Stimulated activated CD4-positive, alpha-beta T cell treated with anti-CD3 and anti-CD28 coated beads, Interleukin-1b, Interleukin-23, amount 100 ng/mL, for 1 hour (primary cell): ENCODE measurements at places on chromosomes 2 and 18.

- no peak for DNase-seq
Measured at GRCh38 chr2:28661589-28662001, 90.0 kb upstream of the PPP1CB start.

DNA sequence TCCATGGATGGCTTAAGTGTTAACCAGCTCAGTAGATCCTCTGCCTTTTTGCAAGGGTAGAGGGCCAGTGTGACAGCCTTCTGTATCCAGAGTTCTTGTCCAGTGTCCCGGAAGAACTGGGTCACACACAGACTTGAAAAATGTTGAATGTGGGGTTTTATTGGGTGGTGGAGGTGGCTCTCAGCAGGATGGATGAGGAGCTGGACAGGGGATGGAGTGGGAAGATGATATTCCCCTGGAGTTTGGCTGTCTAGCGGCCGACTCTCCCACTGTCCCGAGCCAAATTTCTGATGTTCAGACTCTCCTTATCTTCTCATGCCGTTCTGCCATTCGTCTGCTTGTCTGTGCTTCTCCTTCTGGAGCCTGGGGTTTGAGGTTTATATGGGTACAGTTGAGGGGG, 72.6 kb downstream of the MYO3B start:
- DNase-seq, result no peak

DNA sequence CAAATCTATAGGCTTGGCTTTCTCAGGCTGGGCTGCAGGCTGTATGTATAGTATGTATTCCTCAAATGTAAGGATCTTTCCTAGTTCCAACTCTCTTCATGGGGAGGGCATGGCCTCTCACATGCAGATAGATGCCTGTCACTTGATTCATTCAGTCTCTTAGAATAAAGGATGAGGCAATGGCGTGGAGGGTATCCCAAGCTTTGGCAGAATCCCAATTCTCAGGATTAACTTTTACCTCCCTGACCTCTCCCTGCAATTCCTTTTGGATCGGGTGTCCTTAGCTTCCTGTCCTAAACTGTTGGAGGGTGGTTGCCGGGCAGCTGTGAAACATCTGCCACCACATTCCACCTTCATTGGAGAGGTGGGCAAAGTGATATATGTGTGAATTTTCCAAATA, 80.3 kb downstream of the INSIG2 start:
- no peak for DNase-seq

DNA sequence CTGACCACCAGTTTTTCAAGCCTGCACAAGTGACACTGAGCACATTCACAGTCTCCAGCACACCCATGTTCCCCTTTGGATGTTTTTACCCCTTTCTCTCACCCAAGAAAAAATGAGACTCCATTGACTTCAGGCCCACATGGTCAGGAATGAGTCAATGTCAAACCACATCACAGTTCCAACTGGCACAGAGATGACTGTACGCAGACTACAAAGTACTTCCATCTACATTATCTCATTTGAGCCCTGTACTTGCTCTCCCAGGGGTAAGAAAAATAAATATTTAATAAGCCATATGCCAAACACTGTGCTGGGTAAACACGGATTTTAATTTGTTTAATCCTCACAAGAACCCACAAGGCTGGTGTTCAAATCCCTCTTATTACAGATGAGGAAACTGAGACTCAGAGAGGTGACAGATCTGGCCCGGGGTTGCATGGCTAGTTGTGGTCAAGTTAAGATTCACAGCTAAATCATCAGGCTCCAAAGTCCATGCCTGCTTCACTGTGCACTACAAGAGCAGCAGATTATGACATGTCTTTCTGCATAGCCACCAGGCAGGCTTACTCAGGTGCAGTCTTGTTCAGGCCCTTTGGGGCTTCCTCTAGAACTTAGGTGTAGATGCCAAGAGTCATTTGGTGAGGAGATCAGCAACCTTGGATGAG, 106.1 kb downstream of the TXNL1 start:
- no peak for DNase-seq

GRCh38 chr2:80525152-80525551, 220.6 kb upstream of the LRRTM1 start:
- DNase-seq, result no peak

DNA sequence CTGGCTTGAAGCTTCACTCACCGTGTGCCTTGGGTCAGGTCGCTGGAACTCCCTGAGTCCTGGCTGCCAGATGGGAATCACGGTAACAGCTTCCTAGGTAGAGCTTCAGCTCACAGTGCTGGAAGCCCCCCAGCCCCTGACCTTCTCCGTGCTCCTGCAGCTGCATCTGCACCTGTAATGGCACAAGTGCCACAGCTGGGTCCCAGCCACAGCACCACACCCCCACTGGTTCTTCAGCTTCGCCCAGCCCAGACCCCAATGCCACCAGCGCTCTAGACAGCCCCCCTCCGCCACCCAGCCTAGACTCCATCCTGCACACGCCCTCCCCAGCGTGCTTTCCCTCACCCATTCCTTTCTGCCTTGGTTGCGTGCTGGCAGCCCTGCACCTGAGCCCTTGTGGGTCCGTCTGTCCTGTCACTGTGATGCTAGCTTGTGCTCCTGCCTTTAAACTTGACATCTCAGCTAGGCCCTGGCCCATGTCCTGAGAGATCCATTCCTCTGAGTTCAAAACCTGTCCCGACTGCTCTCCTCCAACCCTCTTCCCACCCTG, 7.6 kb upstream of the ESPNL start:
- no peak for DNase-seq

DNA sequence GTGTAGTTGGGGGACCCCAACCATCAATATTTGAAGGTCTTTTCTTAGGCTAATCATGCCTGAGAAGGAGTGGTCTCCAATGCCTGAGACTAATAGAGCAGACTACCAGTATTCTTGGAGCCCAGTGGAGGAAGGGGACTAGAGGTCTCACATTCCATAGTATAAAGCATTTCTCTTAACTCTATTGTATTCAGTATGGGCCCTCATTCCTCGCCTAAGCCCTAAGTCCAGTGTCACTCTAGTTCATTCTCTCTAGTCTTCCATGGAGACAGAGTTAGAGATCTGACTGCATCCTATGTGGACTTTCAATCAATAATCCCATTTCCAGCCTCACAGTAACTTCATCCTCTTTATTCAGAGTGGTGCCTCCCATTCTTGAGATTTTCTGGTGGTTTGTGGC, 29.7 kb upstream of the MAP4K4 start:
- no peak for DNase-seq

GRCh38 chr2:3008561-3008960, 369.1 kb downstream of the EIPR1 start:
- DNase-seq, result no peak

GRCh38 chr2:201447086-201447485, 4.2 kb downstream of the TRAK2 start:
- DNase-seq, result no peak

DNA sequence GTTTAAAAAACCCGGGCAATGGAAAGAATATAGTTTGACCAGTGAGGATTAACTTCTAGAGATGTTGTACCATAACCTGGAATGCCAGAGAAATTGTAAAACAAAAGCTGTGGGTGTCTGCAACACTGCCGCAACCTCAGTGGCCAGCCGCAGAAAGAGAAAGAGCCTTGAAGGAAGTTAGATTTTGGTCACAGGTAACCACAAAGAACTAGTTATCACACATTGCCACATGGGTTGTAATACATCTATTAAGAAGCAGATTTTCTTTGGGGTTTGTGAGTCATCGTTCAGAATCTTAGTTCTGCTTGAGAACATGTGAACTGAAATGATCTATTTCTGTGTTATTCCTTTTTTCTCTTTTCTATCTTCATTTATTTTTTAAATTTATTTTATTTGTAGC, 222.9 kb upstream of the AGAP1 start:
- no peak for DNase-seq

- DNase-seq, result no peak
Measured at GRCh38 chr2:168175469-168175868, 71.9 kb downstream of the STK39 start.

GRCh38 chr2:138515092-138515491, 13.5 kb downstream of the SPOPL start:
- no peak for DNase-seq
